Fibroblast of skin of right biceps (primary cell): ENCODE measurements at places on chromosomes 3 and 15.

DNA sequence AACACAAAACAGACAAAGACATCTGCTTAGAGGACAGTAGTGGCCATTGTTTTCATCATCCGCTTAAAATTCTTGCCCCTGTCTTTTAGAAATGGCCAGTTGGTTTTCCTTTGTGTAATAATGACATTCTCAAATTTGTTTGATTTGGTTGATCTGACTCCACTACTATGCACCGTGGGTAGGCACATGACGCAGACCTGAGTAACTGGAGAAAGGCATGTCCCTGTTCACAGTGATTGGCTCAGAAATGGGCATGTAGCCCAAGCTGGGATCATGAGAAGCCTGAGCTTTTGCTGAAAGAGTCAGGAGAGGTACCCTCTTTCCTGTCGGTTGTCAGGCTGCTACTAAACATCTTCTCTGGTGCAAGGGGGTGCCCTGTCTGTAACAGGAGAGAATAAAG, 36.6 kb upstream of the MAGI1 start:
- peak; percentile 78 for DNase-seq

GRCh38 chr3:27279123-27279522, 90.1 kb downstream of the NEK10 start:
- DNase-seq = peak; percentile 4

DNA sequence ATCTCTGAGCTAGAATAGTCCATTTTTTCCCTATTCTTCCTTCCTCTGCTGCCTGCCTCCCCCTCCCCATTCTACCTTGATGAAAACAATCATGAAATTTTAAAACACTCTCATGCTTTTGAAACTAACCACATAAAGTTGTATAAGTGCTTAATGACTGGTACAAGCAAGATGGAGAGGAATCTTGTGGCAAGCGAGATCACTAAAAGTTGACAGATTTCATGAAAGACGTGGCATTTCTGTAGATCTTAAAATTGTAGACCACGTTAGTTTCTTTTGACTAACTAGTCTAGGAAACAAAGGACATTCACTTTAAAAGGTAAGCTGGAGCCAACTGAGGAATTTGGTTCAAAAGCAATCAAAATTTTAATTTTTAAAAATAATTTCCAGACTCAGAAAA, 35.4 kb downstream of the HHLA2 start:
- DNase-seq = no peak

- no peak for DNase-seq
Measured at GRCh38 chr15:27696530-27696929, 402.6 kb downstream of the OCA2 start.

DNA sequence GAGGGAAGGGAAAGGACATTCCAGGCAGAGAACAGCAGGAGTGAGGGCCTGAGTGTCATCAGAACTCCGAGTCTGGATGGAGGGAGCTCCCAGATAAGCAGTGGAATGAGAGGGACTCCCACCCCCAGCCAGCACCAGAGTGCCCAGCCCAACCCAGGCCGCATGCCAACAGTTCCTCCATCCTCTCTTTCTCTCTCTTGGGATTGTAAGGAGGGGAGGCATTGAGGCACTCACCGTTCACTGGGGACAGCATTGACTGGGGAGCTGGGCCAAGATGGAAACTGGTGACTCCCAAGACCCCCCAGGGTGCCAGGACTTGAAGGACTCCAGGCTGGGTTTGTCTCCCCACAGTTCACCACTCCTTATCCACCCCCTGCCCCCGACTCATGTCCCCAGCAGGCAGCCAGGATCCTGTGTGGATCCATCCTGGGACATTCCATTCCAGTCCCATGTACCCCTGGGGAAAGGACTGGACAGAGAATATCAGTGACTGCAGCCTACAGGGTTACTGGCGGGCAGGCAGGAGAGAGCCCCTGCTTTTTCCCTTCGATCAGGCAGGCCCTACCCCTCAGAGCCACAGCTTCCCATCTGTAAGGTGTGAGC, 15.7 kb downstream of the PTH1R start:
- no peak for DNase-seq

- DNase-seq = no peak
Measured at GRCh38 chr3:30044515-30044914, 561.9 kb upstream of the TGFBR2 start.

DNA sequence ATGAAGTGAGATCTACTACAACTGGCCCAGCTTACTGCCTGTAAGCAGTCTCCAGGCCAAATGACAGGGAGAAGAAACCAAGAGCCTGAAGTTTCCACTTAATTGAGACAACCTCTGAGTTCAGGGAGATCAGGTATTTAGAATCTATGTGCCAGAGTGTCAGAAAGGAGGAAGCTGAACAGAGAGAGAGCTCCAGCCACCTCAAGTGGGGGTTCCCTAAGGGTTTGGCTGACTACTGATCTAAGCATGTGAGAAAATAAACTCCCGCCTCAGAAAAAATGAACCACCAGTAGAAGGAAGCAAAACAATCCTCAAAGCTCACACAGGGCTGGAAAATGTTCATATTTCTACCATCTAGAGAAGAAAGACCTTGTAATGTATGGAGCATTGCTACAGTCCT, 25.0 kb downstream of the ADAM10 start:
- peak; percentile 72 for DNase-seq
